ENCODE measurements at places on chromosomes 4 and X.

DNA sequence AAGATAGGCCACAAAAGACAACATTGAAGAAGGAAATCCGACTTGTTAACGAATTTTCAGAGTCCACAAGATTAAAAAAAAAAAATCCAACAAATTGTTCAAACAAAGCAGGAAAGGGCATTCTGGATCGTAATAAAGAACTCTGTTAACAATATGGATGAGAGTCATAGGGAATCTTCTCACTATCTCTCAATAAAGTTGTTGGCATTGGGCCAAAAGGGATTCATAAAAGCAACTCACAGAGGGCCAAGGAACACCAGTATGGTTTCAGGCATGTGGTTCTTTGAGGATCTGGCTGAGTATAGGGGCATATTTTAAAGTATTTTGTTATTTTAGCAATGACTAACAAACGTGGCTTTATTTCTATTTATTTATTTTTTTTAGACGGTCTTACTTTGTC is 49.5 kb downstream of the SHISA3 start:
- DNase-seq, result no peak

DNA sequence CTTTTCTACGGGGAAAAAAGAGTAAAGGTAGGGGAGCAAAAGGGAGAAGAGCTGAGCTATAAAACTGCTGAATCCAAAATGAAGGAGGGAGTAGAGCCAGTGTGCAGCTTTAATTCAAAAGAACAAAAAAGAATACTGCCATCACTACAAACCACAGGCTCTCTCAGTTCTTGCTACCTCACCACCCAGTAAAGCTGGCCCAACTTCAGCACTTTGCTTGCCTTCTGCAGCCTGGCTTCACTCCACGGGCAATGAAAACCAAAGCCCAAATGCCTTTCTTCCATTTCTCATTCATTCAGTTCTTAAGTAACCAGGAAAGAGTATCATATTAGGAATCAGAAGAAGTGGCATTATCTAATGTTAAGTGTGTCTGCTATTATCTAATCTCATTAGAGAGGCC is 376.8 kb downstream of the BCOR start:
- DNase-seq, result no peak

DNA sequence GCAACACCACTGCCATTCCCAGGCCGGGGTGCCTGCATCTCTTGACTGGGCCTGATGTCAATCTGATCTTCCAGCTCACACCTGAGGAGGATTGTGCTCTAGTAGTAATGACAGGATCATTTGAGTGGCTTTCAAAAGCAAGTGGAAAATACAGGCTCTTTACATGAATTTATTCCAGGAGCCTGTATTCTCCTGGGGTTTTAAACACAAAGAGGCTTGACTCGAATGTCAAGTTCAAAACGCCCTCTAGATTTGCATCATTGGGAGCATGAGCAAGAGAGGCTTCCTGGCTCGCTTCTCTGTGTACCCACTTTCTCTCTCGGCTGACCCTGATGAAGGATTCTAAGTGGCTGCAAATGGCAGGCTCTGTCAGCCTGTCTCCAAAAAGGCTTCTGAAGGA is 199.5 kb upstream of the PUDP start:
- DNase-seq, result no peak

GRCh38 chr4:108160741-108161352 is 7.9 kb downstream of the LEF1 start:
- no peak for DNase-seq

GRCh38 chrX:129188231-129188630 is 335.1 kb downstream of the SMARCA1 start:
- DNase-seq, result no peak

GRCh38 chr4:86497980-86498862 is 95.9 kb upstream of the PTPN13 start:
- DNase-seq, result no peak

- DNase-seq, result peak; percentile 75
These were observed 1.2 kb downstream of the GUCY1A1 start for GRCh38 chr4:155667568-155668511.

GRCh38 chr4:16890651-16891050 is 7.8 kb downstream of the LDB2 start:
- DNase-seq, result no peak

- no peak for DNase-seq
These were observed 44.8 kb downstream of the SPANXN3 start for GRCh38 chrX:143472347-143472938.

DNA sequence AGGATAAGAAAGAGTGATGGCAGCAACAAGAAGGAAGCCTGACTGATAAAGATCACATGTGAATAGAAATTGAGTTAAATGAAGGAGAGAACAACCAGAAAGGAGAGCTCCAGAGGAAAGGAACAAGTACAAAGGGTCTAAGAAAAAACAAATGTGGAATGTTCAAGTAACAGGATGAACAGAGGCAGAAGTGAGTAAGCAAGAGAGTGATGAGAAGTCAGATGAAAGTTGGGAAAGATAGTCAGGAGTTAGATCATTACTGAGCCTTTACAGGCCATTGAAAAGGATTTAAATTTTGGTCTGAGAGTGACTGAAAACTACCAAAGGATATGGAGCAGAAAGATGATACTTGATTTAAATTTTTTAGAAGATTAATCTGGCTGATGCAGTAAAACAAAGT is 38.1 kb downstream of the NFXL1 start:
- no peak for DNase-seq

- no peak for DNase-seq
These were observed 157.7 kb downstream of the CEP135 start for GRCh38 chr4:56106180-56107147.

GRCh38 chrX:100650841-100651240 is 6.8 kb downstream of the SRPX2 start:
- DNase-seq, result no peak

DNA sequence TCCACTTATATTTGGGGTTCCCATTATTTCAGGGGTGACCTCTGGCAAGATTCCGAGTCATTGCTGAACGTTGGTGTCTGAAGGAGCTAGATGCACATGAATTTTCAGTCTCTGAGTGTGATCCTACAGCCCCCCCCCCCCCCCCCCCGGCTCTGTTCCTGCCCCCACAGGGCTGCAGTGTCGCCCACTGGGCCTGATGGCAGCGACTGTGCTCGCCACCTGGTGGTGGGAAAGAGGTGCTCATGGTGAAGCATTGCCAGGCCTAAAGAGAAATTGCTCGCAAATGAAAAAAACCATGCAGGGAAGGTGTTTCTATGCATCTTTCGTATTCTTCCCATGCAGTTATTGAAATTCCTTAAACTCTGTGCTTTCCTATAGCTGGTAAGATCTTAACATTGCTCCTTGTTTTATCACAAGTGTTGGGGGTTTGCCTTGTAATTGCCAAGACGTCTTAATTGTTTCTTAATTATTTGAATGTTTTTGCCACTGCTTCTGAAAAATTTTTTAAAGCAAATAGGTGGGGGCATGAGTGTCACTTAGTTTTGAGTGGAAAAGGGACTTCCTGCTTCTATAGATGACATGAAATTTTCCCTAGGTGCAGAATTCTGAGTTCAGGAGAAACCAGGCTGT is 63.2 kb downstream of the CLDN22 start:
- peak; percentile 67 for DNase-seq

- DNase-seq, result peak; percentile 53
These were observed 1.1 kb downstream of the NKX3-2 start for GRCh38 chr4:13543032-13543838.

DNA sequence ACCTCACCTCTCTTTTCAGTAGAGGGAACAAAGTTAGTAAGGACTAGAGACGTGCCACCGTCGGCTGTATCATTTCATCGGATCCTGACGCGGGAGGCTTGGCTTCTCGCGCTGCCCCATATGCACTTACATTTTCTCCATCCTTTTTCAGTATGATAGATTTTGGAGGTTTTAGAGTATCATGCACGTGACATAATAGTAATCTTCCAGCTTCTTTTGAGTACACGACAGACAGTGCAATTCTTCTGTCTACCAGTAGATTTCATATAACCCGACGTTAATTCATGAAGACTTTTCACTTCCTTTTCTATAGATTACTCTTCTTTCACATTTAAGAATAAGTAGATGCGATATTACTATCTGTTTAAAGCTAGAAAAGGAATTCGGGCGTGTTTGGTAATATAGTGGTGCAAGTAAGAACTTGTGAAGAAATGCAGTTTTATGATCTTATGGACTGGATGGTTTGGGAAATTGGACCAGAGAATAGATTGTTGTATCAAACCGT is 1.0 kb downstream of the CDS1 start:
- DNase-seq, result no peak

- peak; percentile 71 for DNase-seq
These were observed 192.2 kb upstream of the LEF1 start for GRCh38 chr4:108360754-108361445.

DNA sequence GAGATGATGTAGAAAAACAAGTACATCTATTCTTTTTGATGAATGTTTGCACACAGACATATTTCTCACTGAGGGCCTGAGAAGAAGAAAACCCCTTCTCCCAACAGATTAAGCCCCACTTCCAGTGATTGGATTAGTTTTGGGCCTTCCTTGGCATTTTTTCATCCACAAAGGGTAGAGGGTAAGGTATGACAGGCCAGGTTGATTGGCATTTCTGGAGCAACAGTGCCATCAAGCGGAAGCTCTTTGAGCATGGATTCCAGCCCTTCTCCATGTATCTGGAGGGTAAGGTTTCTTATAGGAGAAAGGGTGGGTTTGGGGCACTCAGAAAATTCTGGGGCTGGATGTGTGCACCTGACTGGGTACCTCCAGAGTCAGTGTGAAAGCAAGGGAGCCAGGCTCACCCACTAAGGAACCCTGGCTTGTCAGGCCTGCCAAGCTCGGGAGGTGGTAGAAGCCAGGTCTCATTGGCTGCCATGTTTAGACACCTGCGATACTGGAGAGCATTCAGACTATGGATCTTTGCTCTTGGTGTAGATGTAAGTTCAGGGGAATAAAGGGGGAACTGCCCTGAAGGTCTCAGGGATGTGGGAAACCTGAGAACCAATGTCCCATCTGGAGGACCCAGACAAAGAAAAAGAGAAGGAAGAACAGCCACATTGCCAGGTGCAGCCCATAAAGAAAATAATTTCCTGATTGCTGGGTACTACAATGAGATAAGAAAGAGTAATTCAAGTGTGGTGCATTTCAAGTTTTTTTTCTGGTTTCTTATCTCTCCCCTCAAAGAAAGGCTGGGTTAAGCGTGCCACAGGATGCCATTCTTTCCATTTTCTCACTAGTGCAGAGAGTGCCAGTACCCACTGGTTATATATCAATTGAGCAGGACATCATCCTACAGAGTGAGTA is 222.3 kb upstream of the AGTR2 start:
- DNase-seq, result no peak

DNA sequence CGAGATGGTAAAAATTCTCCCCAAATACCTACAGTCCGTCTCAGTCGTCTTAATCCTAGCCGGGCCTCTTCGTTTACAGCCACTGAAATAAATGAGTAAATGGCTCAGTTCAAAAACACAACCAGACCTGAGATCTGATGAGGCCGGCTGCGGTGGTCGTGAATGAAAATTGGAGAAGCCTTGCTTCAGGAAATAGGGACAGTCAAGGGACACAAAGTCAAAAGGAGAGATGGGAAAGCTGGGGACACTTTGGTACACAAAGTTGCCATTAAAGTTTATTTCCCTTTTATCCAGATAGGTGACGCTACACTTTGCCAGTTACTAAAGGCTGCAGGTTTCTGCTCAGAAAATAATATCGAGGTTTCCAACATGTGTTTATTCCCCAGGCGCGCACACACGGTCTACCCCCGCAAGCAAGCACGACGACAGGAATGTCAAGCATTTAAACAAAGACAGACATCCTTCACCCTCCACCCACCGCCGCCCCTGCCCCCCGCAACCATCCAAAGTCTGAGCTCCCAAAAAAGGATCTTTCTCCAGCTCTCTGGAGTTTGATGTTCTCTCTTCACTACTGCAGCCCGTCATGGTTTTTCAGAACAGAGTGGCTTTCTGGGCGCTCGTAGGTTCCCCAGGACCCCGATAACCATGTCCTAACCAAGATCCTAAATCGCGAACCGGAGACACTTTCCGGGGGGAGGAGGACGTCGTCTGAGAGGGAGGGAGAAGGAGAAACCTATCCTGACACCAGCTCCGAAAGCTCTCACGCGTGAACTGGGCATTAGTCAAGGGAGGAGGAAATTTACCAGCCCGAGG is 1.3 kb upstream of the PCDH7 start:
- peak; percentile 47 for DNase-seq

GRCh38 chr4:62133101-62133897 is 933.2 kb downstream of the ADGRL3 start:
- no peak for DNase-seq

GRCh38 chrX:1358793-1359476 is 22.4 kb downstream of the IL3RA start:
- DNase-seq, result no peak

Data from right forelimb (tissue), 1 donor.